ENCODE measurements at places on chromosomes 12 and 14. TPM values are rescaled to one million over a fixed set of nuclear protein-coding genes. Genes with fewer than 3 reads are reported as not detected.

Gene ASIC1
- total RNA-seq: 0.12 TPM

DNA sequence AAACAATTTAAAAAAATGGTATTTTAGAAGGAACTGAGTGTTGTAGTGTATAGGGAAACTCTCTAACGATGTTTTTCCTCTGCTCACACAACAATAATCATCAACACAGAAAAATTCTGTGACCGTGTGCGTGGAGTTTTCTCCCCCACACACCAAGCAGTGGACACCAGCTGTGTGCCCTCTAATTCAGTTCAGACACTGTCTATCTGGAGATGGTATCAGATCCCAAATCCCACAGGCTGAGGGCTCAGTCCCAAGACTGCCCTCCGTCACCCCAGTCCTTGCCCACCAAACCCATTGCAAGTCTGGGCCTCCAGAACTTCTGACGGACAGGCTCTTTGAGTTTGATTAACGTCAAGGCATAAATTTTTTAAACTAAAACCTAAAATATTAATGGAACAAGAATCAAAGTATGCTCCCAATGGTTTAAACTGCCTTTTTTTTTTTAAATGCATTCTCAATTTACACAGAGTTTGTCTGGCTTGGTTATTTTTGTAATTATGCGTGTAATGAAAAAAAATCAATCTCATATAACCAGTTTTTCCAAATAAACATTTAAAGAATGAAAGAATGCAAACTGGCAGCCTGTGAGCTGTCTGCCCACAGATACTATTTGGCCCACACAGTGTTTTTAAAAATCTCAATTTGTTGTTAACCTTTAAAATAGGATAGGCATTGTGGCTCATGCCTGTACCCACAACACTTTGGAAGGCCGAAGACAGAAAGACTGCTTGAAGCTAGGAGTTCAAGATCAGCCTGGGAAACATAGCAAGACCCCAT is 19.2 kb downstream of the BLTP3B start:
- H3K4me3 ChIP-seq: no peak overlapping the region
- no peak for DNase-seq
- H3K36me3 ChIP-seq: no peaks in the 10 kb centered on the region
- H3K27me3 ChIP-seq: no peaks in the 10 kb centered on the region
- no peak overlapping the region for H3K27ac ChIP-seq

GRCh38 chr12:6226679-6227051 is 26.5 kb downstream of the CD9 start:
- peaks cover 20% of the 10 kb centered on the region for H3K4me1 ChIP-seq
- peak overlapping the region; percentile 30 for H3K27ac ChIP-seq
- H3K27me3 ChIP-seq: no peaks in the 10 kb centered on the region
- no peak overlapping the region for H3K4me3 ChIP-seq
- DNase-seq: peak; percentile 72
- H3K36me3 ChIP-seq: no peaks in the 10 kb centered on the region

- no peak overlapping the region for H3K4me3 ChIP-seq
- no peaks in the 10 kb centered on the region for H3K27me3 ChIP-seq
- no peaks in the 10 kb centered on the region for H3K36me3 ChIP-seq
- no peak overlapping the region for H3K27ac ChIP-seq
- H3K4me1 ChIP-seq: peaks cover 11% of the 10 kb centered on the region
- no peak for DNase-seq
Measured at GRCh38 chr12:3216097-3216496, 138.9 kb downstream of the TSPAN9 start.

GRCh38 chr14:22821193-22822015 is 6.2 kb upstream of the SLC7A7 start:
- no peaks in the 10 kb centered on the region for H3K27me3 ChIP-seq
- H3K27ac ChIP-seq: no peak overlapping the region
- no peaks in the 10 kb centered on the region for H3K4me1 ChIP-seq

DNA sequence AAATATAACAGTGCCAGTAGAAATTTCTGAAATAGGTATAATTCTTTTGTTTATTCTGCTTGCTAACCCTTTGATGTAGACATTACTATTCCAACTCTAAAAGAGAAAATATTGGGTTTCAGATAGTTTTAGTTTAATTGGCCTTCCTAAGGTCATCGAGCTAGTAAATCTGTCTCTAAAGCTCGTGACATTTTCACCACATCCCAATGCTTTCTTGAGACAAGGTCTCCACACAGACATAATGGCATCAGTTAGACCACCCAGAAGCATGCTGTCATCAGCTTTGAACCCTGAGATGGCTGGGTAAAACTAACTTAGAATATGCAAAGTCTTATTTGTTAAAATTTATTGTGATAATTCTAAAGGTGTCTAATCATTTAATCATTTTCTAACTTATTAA is 52.0 kb downstream of the PIK3C2G start:
- H3K4me1 ChIP-seq: no peaks in the 10 kb centered on the region
- no peaks in the 10 kb centered on the region for H3K27me3 ChIP-seq
- H3K27ac ChIP-seq: no peak overlapping the region
- DNase-seq: no peak

- no peak overlapping the region for H3K27ac ChIP-seq
- H3K36me3 ChIP-seq: no peaks in the 10 kb centered on the region
- no peaks in the 10 kb centered on the region for H3K4me1 ChIP-seq
- no peak overlapping the region for H3K4me3 ChIP-seq
- no peaks in the 10 kb centered on the region for H3K27me3 ChIP-seq
Measured at GRCh38 chr12:27541031-27541719, 17.2 kb downstream of the PPFIBP1 start.

DNA sequence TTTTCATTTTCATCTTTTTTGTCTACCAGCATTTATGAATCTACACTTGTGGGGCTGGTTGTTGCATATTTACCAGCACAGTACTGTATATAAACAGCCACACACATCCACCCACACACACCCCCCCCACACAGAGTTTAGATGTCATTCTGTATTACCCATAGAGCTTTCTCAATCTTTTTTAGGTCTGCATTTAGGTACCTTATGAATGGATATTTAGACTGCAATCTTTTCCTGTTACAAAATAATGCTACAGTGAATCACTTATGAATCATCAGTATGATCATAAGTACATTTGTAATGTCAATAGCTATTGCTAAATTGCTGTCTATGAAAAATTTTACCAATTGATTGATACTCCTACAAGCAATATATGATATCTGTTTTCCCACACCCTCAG is 67.3 kb upstream of the STK38L start:
- no peak overlapping the region for H3K4me3 ChIP-seq
- H3K4me1 ChIP-seq: no peaks in the 10 kb centered on the region
- no peak for DNase-seq
- H3K36me3 ChIP-seq: no peaks in the 10 kb centered on the region
- no peak overlapping the region for H3K27ac ChIP-seq
- H3K27me3 ChIP-seq: no peaks in the 10 kb centered on the region

GRCh38 chr14:59055439-59056045 is 132.9 kb upstream of the DAAM1 start:
- no peaks in the 10 kb centered on the region for H3K36me3 ChIP-seq
- no peaks in the 10 kb centered on the region for H3K4me1 ChIP-seq
- H3K27ac ChIP-seq: no peak overlapping the region
- DNase-seq: no peak
- H3K27me3 ChIP-seq: no peaks in the 10 kb centered on the region

DNA sequence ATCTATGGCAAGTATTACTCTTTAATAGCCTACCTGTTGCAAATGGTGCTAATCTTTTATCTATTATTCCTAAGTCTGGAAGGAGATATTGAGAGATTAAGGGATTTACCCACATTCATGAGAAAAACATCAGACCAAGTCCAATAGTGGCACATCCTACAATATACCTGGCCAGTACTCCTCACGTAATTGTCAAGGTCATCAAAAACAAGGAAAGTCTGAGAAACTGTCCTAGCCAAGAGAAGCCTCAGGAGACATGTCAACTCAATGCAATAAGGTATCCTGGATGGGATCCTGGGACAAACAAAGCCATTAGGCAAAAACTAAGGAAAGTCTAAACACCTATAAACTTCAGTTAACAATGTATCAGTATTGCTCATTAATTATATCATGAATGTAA is 12.5 kb downstream of the NR2C1 start:
- no peak overlapping the region for H3K4me3 ChIP-seq
- no peak for DNase-seq
- no peaks in the 10 kb centered on the region for H3K36me3 ChIP-seq
- H3K27me3 ChIP-seq: no peaks in the 10 kb centered on the region
- H3K4me1 ChIP-seq: no peaks in the 10 kb centered on the region

GRCh38 chr14:69652942-69653684 is 41.7 kb downstream of the SUSD6 start:
- no peak overlapping the region for H3K4me3 ChIP-seq
- H3K27ac ChIP-seq: peak overlapping the region; percentile 39
- H3K36me3 ChIP-seq: no peaks in the 10 kb centered on the region
- no peak for DNase-seq
- H3K27me3 ChIP-seq: no peaks in the 10 kb centered on the region

- no peaks in the 10 kb centered on the region for H3K36me3 ChIP-seq
- no peaks in the 10 kb centered on the region for H3K27me3 ChIP-seq
- H3K4me3 ChIP-seq: no peak overlapping the region
- H3K27ac ChIP-seq: no peak overlapping the region
- H3K4me1 ChIP-seq: no peaks in the 10 kb centered on the region
Measured at GRCh38 chr12:10361084-10361483, 28.8 kb downstream of the KLRK1 start.

DNA sequence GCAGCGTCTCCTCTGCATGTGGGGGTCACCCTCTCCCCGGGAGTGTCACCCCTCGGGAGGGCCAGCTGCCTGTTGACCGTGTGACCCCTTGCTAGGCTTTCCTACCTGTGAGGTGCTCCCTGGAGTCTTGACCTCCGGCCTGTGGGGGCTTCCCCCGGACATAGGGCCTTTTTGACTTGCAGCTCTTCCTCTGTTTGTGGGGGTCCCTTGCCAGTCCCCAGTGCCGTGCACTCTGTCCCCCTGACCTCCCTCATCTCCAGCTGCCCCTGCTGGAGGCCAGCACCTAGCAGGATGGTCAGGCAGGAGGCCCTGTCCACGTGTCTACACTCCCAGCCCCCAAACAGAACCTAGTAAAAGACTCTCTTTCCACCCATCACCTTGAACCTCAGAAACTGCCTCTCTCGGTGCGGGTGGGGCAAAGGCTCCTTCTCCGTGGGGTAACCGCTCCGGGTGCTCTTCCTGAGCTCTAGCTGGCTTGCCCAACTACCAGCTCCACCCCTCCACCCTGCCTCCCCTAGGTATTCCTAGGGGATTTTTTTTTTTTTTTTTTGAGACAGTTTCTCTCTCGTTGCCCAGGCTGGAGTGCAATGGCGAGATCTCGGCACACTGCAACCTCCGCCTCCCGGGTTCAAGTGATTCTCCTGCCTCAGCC is 810 bp downstream of the AACS start:
- H3K4me3 ChIP-seq: peak overlapping the region; percentile 81
- H3K27me3 ChIP-seq: no peaks in the 10 kb centered on the region
- H3K4me1 ChIP-seq: peaks cover 7% of the 10 kb centered on the region
- no peaks in the 10 kb centered on the region for H3K36me3 ChIP-seq

Gene RPL10L
- total RNA-seq: not detected

Gene PLEKHD1
- total RNA-seq: not detected

Gene GUCY2C
- total RNA-seq: not detected

GRCh38 chr14:29643433-29644211 is 284.0 kb downstream of the PRKD1 start:
- H3K4me1 ChIP-seq: no peaks in the 10 kb centered on the region
- no peak for DNase-seq
- no peak overlapping the region for H3K4me3 ChIP-seq

Measured in right lobe of liver (tissue), 6 donors.